Activated T-helper 2 cell treated with anti-CD3 and anti-CD28 coated beads, Interferon-gamma antibody, Interleukin-2, Interleukin-4, amounts not matched to agents 10 μg/mL and 5 μg/mL and 100 μg/mL, durations not matched to agents 14 hours and 24 hours and 36 hours (primary cell): ENCODE measurements at places on chromosomes 5 and 9. TPM values are rescaled to one million over a fixed set of nuclear protein-coding genes. Genes with fewer than 3 reads are reported as not detected.

Gene UCK1
- 22.4 and 24.9 TPM in 2 replicates for total RNA-seq

Gene ARL14EPL
- total RNA-seq = not detected in 2 replicates

- no peaks in the 10 kb centered on the region for H3K27me3 ChIP-seq
- H3K4me3 ChIP-seq = no peak overlapping the region
- DNase-seq = no peak
- no peaks in the 10 kb centered on the region for H3K36me3 ChIP-seq
Observed at GRCh38 chr5:41286165-41286564, 72.8 kb upstream of the C6 start.

- H3K4me1 ChIP-seq = peaks cover 3% of the 10 kb centered on the region
- no peak for DNase-seq
- H3K4me3 ChIP-seq = no peak overlapping the region
- H3K36me3 ChIP-seq = no peaks in the 10 kb centered on the region
- H3K27ac ChIP-seq = no peak overlapping the region
Observed at GRCh38 chr9:38424918-38425317, 664 bp upstream of the IGFBPL1 start.

DNA sequence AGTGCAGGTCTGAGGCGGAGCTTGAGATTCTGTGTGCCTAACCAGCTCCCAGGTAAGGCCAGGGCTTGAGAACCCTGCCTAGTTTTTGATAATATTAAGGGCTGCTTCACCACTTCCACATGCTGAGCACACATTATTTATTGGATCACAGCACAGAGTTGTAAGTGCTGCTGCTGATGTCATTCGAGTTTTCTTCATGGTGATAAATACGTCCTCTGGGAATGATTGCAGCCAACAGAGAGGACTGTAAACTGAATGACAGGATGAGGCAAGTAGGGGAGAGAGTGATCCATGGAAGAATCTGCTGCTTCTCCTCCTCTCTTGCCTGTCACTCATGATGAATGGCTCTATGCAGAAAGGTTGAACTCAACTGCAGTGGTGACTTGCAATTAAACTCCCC, 77.9 kb upstream of the VPS13A start:
- no peak overlapping the region for H3K4me3 ChIP-seq
- H3K27me3 ChIP-seq = no peaks in the 10 kb centered on the region
- no peak overlapping the region for H3K27ac ChIP-seq

GRCh38 chr9:23255346-23255745, 570.7 kb downstream of the ELAVL2 start:
- no peak for DNase-seq
- H3K36me3 ChIP-seq = no peaks in the 10 kb centered on the region
- H3K27me3 ChIP-seq = no peaks in the 10 kb centered on the region
- no peak overlapping the region for H3K27ac ChIP-seq
- H3K4me3 ChIP-seq = no peak overlapping the region
- H3K4me1 ChIP-seq = no peaks in the 10 kb centered on the region

DNA sequence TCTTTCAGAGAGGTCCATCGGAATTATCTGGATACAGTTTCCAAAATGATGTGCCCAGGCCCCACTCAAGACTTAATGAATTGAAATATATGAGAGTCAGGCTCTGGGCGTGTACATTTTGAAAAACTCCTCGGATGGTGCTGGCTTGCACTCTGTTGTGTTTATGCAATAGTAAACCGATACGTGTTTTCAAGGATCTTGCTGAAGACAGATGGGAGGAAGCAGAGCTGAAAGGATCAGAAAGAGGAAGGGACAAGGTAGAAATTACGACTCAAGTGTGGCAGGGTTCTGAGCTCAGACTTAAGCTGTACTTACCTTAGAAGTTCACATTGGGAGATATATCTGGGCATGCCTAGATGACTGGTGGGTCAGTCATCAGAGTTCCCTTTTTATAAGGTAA, 13.7 kb upstream of the STOM start:
- no peak for DNase-seq
- peaks cover 20% of the 10 kb centered on the region for H3K27me3 ChIP-seq
- no peak overlapping the region for H3K4me3 ChIP-seq
- H3K27ac ChIP-seq = no peak overlapping the region
- H3K36me3 ChIP-seq = no peaks in the 10 kb centered on the region
- H3K4me1 ChIP-seq = no peaks in the 10 kb centered on the region
